Left forelimb (tissue), 1 donor: ENCODE measurements at places on chromosomes 4 and X.

GRCh38 chrX:25851141-25851540, 287.0 kb upstream of the MAGEB18 start:
- DNase-seq, result no peak

DNA sequence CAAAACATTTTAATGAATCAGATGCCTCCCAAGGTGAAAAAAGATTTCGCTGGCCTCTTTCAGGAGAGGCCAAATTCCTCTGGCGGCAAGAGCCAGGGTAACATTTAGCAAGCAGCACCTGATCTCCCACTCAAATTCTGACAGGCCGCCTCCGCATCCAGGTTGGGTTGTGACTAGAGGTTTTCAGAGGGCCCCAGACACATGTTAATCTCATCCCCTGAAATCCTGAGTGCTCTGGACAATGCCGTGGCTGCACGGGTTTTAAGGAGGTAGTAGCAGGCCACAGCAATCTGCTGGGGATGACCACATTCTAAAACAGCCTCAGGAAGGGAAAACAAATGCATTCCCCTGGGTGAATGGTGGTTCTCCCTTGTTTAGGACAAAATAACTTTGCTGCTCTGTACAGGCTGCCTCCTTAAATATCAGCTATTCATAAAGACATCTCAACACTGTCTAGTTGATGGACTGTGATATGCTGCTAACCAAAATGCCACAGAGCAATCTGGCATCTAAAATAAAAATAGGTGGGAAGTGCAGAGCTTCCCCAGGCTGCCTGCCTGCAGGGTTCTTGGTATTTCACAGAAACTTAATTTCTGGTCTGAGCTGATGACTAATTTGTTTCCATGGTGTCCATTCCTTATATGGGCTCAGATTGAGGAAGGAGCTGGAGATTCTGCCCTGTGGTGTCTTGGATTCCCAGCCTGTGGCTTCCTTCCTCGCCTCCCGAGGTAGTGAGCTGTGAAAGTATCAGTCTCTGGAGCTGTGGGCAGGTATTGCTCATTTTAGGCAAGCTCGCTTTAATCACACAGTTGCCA, 202.0 kb downstream of the DCLK2 start:
- no peak for DNase-seq

- no peak for DNase-seq
Observed at GRCh38 chr4:145828802-145829485, 109.7 kb downstream of the ZNF827 start.

- DNase-seq, result no peak
Observed at GRCh38 chr4:182724414-182724813, 192.8 kb downstream of the DCTD start.

GRCh38 chr4:87524456-87524855, 4.7 kb downstream of the SPARCL1 start:
- DNase-seq, result no peak

DNA sequence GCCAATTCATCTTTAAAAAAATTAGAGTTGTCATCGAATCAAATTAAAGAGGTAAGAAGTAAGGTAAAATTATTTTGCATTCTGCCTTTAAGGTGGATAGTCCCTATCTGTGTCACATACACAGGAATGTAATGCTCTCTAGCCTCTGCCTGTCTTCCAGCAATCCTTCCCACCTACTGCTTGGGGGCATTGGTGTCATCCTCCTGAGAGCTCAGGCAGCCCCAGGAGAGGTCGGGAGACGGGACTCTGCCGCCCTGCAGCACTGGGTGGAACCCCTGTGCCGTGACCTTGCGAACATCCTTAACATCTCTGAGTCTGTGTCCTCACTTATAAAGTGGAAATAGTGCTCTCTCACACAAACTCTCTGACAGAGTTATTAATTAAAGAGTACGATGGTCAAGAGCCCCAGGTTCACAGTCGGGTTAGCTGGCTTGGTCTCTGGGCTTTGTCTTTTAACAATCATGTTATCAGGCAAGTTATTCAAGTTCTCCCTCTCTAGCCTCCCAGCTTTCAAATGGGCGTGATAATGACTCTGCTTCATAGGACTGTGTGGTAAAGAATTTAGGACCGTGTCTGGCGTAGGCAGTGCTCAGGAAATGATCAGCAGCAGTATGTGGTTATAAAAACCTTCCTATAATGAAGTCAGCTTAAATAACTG, 10.2 kb downstream of the TLR3 start:
- DNase-seq, result no peak

GRCh38 chr4:157315968-157316367, 95.4 kb downstream of the GRIA2 start:
- no peak for DNase-seq

DNA sequence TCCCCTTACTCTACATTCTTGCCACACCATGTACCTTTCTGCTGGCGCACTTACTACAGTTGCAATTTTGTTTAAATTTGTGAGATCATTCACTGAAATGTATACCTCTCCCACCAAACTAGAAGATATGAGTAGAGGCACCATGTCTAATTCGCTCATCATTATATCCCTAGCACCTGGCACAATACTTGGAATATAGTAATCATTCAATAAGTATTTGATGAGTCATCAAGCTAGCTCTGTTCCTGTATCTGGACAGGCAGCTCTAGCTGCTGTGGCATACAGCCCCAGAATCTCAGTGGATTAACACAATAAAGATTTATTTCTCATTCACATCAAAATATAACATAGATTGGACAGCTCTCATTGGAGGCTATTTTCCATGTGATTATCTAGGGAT, 245.9 kb downstream of the IDS start:
- DNase-seq, result no peak

DNA sequence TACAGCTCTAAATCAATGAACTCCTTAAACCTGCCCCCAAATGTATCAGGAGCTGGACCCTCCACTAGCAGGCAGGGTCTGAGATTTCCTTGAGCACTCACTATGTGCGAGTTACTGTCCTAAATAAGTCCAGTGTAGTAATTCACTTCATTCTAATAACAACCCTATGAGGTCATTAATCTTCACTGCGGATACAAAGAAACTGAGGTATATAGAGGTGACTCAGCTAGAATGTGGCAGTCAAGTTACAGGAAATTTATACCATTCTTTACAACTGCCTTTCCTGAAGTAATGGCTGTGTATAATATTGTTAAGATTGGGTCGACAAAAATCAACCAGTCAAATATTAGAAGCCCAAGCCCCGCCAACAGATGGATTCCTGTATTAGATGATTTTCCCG, 473.9 kb upstream of the FTHL17 start:
- DNase-seq, result no peak

GRCh38 chrX:6550999-6551398, 16.1 kb upstream of the VCX3A start:
- no peak for DNase-seq

DNA sequence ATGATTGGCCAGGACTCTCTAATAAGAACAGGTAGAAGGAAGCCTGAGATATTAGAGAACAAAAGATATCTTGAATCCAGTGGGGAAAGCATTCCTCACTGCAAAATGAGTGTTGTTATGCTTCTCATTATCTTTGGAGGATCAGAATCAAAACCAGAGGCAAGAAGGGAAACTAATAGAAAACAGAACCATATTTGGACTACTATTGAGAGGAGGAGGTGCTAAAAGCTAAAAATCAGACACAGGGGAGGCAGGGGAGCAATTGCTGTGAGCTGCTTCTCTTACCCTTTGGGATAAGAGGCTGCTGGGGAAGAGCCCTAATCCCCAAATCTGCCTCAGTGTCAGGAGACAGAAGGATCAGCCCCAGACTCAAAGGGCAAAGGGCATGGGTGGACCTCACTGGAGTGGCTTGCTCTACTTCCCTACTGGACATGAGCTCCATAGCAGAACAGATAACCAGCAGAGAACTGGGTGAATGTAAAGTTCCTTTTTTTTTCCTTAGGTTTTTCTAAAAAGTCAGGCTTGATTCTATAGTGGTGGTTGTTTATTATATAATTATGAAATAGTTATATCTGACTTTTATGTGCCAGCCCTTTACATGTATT, 60.1 kb downstream of the SEPTIN11 start:
- no peak for DNase-seq

GRCh38 chrX:16664074-16664473, 14.1 kb downstream of the S100G start:
- no peak for DNase-seq
